LoVo (cell line): ENCODE measurements at places on chromosomes 1 and 21.

DNA sequence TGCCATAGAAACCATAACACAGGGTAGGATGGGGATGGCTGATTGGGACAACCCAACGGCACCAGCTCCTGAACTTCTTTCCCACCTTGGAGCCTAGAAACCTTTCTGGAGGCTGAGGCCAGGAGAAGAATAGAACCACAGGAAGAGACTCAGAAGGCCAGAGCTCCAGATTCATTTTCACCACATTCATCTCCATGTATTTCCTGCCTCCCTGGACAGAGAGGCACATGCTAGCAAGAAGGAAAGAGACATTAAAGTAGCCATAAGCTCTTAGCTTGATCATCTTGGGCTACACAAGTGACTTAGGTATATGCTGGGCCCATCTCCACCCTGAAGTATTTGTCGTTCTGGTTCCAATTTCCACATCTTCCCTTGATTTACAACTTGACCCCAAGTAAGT, 44.1 kb downstream of the PLXNA2 start:
- DNase-seq = no peak

GRCh38 chr1:58395355-58395754, 151.2 kb downstream of the OMA1 start:
- DNase-seq = peak; percentile 60

- peak; percentile 61 for DNase-seq
Measured at GRCh38 chr1:165914136-165914798, 86.9 kb downstream of the UCK2 start.

- peak; percentile 64 for DNase-seq
Measured at GRCh38 chr1:115641762-115642167, at the start of gene VANGL1. Gene VANGL1 (plus strand): TSS chr1:115641970. CDS start chr1:115651414, 9,444 bp downstream.

DNA sequence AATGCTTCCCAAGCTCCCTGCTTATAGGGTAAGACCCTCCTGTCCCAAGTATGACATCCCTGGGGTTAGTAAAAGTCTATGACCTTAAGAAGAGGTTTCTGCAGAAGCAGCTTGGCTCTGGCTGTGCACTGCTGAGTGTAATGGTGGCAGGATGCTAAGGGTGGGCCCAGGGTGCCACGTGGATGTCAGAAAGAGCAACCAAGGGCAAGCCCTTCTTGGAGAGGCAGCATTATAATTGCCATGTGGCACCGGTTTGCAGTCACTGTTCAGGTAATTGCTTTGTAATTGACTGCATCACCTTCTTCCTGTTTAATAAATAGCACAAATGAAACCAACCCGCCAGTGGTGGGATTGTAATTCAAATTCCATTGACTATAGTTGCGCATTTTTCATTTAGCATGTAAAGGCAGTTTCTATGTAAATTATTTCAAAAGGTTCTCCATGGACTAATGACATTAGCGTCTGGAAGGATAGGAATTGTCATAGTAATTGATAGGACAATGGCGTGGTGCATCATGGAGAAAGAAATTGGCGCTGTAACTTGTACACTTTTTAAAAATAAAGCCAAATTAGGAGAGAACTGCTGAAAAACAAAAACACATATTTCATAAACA, 490.6 kb upstream of the VAMP3 start:
- DNase-seq = no peak

GRCh38 chr1:84642774-84643173, 47.5 kb downstream of the SSX2IP start:
- no peak for DNase-seq

DNA sequence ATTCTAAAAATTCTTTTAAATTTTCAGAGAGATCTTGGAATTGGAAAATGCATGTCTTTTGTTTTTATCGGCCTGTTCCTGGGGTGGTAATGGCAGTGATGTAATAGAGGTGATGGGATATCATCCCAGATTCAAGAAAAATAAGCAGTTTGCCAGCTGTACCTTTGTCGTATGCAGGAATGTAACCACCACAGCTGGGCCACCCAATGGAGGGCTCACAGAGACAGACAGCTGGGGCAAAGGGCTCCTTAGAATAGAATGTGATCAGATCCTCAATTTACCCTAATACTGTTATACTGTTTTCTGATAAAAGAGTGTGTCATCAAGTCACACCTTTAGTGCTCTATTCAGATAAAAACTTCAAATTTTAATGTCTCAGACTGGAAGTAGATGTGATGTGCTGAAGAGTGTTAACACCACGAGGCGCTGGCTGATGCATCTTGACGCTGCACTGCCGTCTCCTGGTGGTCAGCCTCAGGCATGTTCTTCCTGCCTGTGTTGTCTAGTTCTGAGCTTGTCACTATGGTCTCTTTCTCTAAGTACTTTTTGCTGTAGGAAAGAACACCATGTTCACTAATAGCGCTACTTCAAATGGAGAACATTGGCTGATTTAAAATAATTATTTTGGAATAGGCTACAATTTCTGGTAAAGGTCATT, 78.8 kb downstream of the C1orf21 start:
- no peak for DNase-seq

- DNase-seq = no peak
Measured at GRCh38 chr1:38028671-38029070, 16.1 kb downstream of the UTP11 start.
